Spinal cord (tissue), 10 donors: ENCODE measurements at places on chromosomes 7 and 10. TPM values are rescaled to one million over a fixed set of nuclear protein-coding genes. Genes with fewer than 3 reads are reported as not detected.

DNA sequence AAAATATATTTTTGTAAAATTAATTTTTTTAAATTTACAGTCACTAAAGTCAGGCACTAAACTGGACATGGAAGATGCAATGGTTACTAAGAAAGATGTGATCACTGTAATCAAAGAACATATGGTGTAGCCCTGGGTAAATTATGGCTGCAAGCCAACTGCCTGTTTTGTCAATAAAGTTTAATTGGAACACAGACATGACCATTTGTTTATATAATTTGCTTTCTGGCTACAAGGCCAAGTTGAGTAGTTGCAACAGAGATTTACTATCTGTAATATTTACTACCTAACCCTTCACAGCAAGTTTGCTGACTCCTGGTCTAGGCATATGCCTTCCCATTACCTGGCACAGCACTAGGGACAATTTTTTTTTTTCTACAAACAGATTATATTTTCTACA lies 448.9 kb downstream of the ADRA2A start:
- no peaks in the 10 kb centered on the region for H3K4me1 ChIP-seq
- H3K36me3 ChIP-seq, result no peaks in the 10 kb centered on the region
- H3K27me3 ChIP-seq, result no peaks in the 10 kb centered on the region
- no peak overlapping the region for H3K27ac ChIP-seq

GRCh38 chr7:33054261-33054964 lies 8.2 kb downstream of the NT5C3A start:
- H3K4me1 ChIP-seq, result no peaks in the 10 kb centered on the region
- H3K27ac ChIP-seq, result no peak overlapping the region
- no peaks in the 10 kb centered on the region for H3K27me3 ChIP-seq
- DNase-seq, result no peak
- no peak overlapping the region for H3K4me3 ChIP-seq

DNA sequence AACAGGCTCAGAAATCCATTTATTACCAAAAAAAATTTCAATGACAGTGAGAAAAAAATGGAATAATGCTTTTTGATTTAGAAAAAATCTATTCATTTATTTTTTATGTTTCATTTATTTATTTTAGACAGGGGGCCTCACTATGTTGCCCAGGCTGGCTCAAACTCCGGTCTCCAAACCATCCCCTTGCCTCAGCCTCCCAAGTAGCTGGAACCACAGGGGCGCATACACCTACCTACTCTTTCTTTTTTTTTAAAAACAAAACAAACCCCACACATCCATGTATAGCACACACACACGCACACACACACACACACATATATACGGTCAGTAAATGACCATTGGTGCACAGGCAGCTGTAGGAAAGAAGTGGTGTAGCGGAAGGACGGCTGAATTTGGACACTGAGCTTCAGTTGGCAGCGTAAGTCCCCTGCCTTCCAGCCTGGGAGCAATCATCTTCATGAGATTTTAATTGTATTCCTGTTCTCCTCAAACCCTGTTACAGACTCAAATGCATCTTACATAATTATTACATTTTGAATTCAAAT lies 28.8 kb downstream of the ARL4A start:
- H3K36me3 ChIP-seq, result no peaks in the 10 kb centered on the region
- H3K4me3 ChIP-seq, result peak overlapping the region; percentile 26
- peaks cover 7% of the 10 kb centered on the region for H3K4me1 ChIP-seq
- peak overlapping the region; percentile 75 for H3K27ac ChIP-seq
- peak; percentile 20 for DNase-seq

GRCh38 chr7:139596626-139597025 lies 73.1 kb downstream of the CLEC2L start:
- H3K27ac ChIP-seq, result no peak overlapping the region
- H3K27me3 ChIP-seq, result no peaks in the 10 kb centered on the region
- H3K4me1 ChIP-seq, result peaks cover 8% of the 10 kb centered on the region

DNA sequence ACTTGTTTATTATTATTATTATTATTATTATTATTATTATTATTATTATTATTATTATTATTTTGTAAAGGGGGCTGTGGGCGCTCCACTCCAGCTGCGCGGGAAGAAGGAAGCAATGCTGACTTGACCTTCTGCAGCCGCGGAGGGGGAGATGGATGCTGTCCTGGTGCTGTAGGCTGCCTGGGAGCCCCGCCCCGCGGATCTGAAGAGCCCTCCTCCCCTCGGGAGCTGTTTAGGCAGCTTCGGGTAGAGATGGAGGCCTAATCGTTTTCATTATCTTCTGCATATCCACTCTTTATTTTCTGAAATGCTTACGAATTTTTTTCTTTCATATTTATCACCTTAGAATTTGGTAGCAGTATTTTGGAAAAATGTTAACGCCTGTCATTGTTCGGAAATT lies 101.2 kb upstream of the KLF6 start:
- peaks cover 6% of the 10 kb centered on the region for H3K4me1 ChIP-seq
- H3K27me3 ChIP-seq, result no peaks in the 10 kb centered on the region
- H3K4me3 ChIP-seq, result no peak overlapping the region
- no peaks in the 10 kb centered on the region for H3K36me3 ChIP-seq

GRCh38 chr7:38054199-38054598 lies 123.8 kb upstream of the STARD3NL start:
- no peak overlapping the region for H3K27ac ChIP-seq
- DNase-seq, result peak; percentile 37
- no peaks in the 10 kb centered on the region for H3K27me3 ChIP-seq
- H3K4me3 ChIP-seq, result no peak overlapping the region

GRCh38 chr10:9069136-9069535 lies 1014.6 kb downstream of the GATA3 start:
- no peak overlapping the region for H3K4me3 ChIP-seq
- H3K36me3 ChIP-seq, result no peaks in the 10 kb centered on the region
- no peaks in the 10 kb centered on the region for H3K4me1 ChIP-seq

GRCh38 chr7:109376576-109376975 lies 806.9 kb downstream of the DNAJB9 start:
- DNase-seq, result no peak
- H3K27ac ChIP-seq, result no peak overlapping the region
- no peak overlapping the region for H3K4me3 ChIP-seq
- no peaks in the 10 kb centered on the region for H3K36me3 ChIP-seq

- no peak overlapping the region for H3K27ac ChIP-seq
- no peak for DNase-seq
- no peaks in the 10 kb centered on the region for H3K27me3 ChIP-seq
These were observed 7.3 kb downstream of the PCLO start for GRCh38 chr7:83155407-83155806.

- H3K36me3 ChIP-seq, result no peaks in the 10 kb centered on the region
- no peaks in the 10 kb centered on the region for H3K27me3 ChIP-seq
- no peaks in the 10 kb centered on the region for H3K4me1 ChIP-seq
- DNase-seq, result peak; percentile 78
- no peak overlapping the region for H3K27ac ChIP-seq
These were observed 54.5 kb downstream of the COL1A2 start for GRCh38 chr7:94449151-94449725.

GRCh38 chr10:110698782-110699201 lies 54.7 kb downstream of the RBM20 start:
- no peak overlapping the region for H3K27ac ChIP-seq
- no peak overlapping the region for H3K4me3 ChIP-seq
- DNase-seq, result no peak

DNA sequence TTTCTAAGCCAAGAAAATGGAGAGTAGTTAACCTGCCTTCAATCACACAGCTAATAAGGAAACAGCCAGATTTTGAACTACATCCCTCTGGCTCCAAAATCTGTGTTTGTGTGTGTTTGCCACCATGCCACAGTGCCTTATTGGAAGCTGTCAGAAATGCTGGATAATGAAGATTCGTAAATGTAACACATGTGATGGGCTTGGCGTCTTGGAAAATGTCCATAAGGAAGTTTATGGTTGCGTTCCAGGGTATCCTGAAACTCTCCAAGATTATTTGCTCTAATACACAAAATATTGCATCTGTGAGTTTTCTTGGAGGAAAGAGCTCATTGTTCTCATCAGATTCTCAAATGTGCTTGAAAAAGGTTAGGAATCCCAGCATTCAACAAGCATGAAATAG lies 22.7 kb downstream of the MYOF start:
- no peaks in the 10 kb centered on the region for H3K27me3 ChIP-seq
- H3K4me3 ChIP-seq, result no peak overlapping the region
- H3K36me3 ChIP-seq, result no peaks in the 10 kb centered on the region
- H3K27ac ChIP-seq, result no peak overlapping the region
- DNase-seq, result no peak

GRCh38 chr7:125061776-125062397 lies 132.3 kb upstream of the POT1 start:
- H3K27ac ChIP-seq, result no peak overlapping the region
- no peaks in the 10 kb centered on the region for H3K36me3 ChIP-seq
- H3K4me3 ChIP-seq, result no peak overlapping the region
- no peak for DNase-seq
- H3K4me1 ChIP-seq, result no peaks in the 10 kb centered on the region

DNA sequence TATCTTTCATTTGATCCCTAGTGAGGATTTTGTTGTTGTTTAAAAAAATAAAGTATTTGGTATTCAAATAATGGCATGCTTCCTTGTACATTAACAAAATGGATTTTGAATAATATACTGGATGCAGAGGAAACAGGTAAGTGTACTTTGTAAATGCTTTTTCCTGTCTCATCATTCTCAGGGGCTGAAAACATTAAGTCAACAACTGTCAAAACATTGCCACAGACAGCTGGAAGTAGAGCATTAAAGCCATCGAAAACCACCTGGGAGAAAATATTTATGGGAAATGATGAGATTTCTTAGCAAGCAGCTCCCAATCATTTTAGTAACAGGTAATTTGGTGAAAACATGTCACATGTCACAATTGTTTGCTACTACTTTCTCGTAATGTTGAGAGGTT lies 10.7 kb downstream of the TAS2R39 start:
- H3K4me1 ChIP-seq, result no peaks in the 10 kb centered on the region
- H3K27me3 ChIP-seq, result no peaks in the 10 kb centered on the region
- H3K36me3 ChIP-seq, result no peaks in the 10 kb centered on the region
- no peak overlapping the region for H3K4me3 ChIP-seq

The OPALIN gene
- total RNA-seq, result 4.8 TPM

GRCh38 chr7:144842377-144842851 lies 6.6 kb upstream of the TPK1 start:
- H3K4me3 ChIP-seq, result no peak overlapping the region
- no peak for DNase-seq
- no peaks in the 10 kb centered on the region for H3K4me1 ChIP-seq
- H3K27me3 ChIP-seq, result no peaks in the 10 kb centered on the region

The SRGN gene
- 75.7 TPM for total RNA-seq

- H3K36me3 ChIP-seq, result no peaks in the 10 kb centered on the region
- no peak for DNase-seq
- no peak overlapping the region for H3K4me3 ChIP-seq
- peaks cover under 1% of the 10 kb centered on the region for H3K4me1 ChIP-seq
These were observed 30.3 kb downstream of the GATA3 start for GRCh38 chr10:8084799-8085198.

- H3K27ac ChIP-seq, result no peak overlapping the region
- no peaks in the 10 kb centered on the region for H3K36me3 ChIP-seq
- no peak for DNase-seq
- peaks cover 2% of the 10 kb centered on the region for H3K27me3 ChIP-seq
These were observed 52.7 kb upstream of the ELN start for GRCh38 chr7:73974948-73975926.

The TMEM139 gene
- 0.59 TPM for total RNA-seq

DNA sequence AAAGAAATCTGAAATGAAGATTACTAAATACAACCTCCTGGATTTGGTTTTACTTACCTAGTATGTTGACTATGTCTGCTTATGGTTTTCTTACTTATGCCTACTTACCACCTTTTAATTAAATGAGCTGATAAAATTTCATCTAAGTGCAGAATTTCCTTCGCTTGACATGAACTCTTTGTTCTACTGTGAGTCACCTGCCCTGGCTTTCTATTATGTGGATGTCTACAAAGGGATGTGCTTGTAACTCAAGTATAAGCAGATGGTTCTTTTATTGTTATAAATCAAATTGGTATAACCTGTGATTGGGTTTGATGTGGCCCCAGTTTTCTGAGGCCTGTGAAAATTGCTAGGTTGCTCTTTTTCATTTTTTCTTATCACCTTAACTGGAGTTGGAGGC lies 389.1 kb upstream of the ANKRD30A start:
- no peak for DNase-seq
- no peak overlapping the region for H3K27ac ChIP-seq
- H3K4me1 ChIP-seq, result no peaks in the 10 kb centered on the region
- H3K27me3 ChIP-seq, result no peaks in the 10 kb centered on the region
- no peaks in the 10 kb centered on the region for H3K36me3 ChIP-seq

- no peak overlapping the region for H3K27ac ChIP-seq
- no peak overlapping the region for H3K4me3 ChIP-seq
- DNase-seq, result no peak
- H3K27me3 ChIP-seq, result no peaks in the 10 kb centered on the region
These were observed 22.3 kb upstream of the EXOC6 start for GRCh38 chr10:92826061-92826460.

The PRKG1 gene
- total RNA-seq, result 38.1 TPM

DNA sequence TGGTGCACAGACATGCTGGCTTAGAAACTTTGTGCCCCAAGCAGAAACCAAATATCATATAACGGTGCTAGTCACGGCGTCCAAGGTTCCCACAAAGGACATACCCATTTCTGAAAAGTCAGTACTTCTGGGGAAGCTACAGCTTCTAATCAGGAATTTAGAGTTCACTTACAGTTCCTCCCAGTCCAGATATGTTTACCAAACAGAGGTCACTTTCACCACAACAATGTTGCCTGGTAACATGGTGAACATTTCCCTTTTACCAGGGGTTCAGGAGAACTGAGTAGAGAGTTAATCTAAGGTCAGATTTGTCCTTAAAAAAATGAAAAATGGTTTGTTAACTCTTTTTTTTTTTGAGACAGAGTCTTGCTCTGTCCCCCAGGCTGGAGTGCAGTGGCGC lies 265.9 kb upstream of the MKLN1 start:
- H3K4me1 ChIP-seq, result no peaks in the 10 kb centered on the region
- no peak overlapping the region for H3K27ac ChIP-seq
- H3K36me3 ChIP-seq, result peaks cover 3% of the 10 kb centered on the region

GRCh38 chr7:71746006-71746405 lies 614.1 kb downstream of the GALNT17 start:
- no peaks in the 10 kb centered on the region for H3K36me3 ChIP-seq
- no peak for DNase-seq

DNA sequence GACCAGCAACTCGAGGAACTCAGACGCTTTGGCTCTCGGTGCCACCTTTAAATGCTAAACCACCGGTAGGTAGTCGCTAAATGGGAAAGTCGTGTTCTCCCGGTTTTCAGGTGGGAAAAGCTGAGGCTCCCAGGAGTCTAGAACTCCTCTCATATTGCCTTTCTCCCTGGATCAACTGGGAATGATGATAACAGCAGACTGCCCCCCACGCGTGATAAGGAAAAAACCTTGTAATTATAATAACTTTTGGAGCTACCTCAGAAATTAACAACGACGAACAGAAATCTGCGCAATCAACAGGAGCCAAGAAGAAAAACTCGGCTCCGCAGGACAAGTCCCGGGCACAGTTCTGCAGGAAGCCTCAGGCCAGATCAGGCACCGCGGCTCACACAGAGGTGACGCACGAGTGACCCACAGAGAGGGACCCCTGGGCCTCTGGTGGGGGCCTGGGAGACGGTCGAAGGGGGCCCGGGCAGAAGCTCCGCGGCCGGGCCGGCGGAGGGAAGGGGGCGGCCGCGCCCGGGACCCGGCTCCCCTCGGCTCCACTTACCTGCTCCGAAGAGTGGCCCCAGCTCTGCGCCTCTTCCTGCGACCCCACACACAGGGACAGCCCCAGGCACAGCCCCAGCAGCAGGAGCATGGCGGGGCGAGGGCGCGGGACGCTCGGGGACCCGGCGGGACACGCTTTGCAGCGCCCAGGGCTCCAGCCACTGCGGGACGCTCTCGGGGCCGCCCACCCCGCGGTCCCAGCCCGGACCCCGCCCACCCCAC lies at the start of gene ITIH5:
ITIH5 (minus strand) TSS at position 714 of the 771 bp plus-strand sequence; CDS start at position 640, 74 bp downstream.
- H3K36me3 ChIP-seq, result no peaks in the 10 kb centered on the region
- peak; percentile 23 for DNase-seq
- peaks cover 32% of the 10 kb centered on the region for H3K27me3 ChIP-seq
- H3K4me3 ChIP-seq, result peak within 1 kb of the TSS; percentile 39
- H3K4me1 ChIP-seq, result peaks cover 14% of the 10 kb centered on the region
- no peak within 1 kb of the TSS for H3K27ac ChIP-seq
